ENCODE measurements at places on chromosomes 6 and 20. TPM values are rescaled to one million over a fixed set of nuclear protein-coding genes. Genes with fewer than 3 reads are reported as not detected.

The BCAS1 gene
- polyA plus RNA-seq = not detected

The ZNF165 gene
- polyA plus RNA-seq = 0.51 TPM

The IP6K3 gene
- 32.6 TPM for polyA plus RNA-seq

The B4GALT5 gene
- 7.4 TPM for polyA plus RNA-seq

The OXT gene
- polyA plus RNA-seq = not detected

The TMEM14A gene
- polyA plus RNA-seq = 8.9 TPM

The SLC35A1 gene
- polyA plus RNA-seq = 23.0 TPM

Data from heart right ventricle (tissue), 16 donors.